Activated effector memory CD4-positive, alpha-beta T cell treated with Interleukin-2 at 50 U/mL for 16 hours (primary cell): ENCODE measurements at places on chromosomes 3 and 15.

GRCh38 chr3:50132421-50133282, 22.5 kb upstream of the SEMA3F start:
- DNase-seq, result no peak

DNA sequence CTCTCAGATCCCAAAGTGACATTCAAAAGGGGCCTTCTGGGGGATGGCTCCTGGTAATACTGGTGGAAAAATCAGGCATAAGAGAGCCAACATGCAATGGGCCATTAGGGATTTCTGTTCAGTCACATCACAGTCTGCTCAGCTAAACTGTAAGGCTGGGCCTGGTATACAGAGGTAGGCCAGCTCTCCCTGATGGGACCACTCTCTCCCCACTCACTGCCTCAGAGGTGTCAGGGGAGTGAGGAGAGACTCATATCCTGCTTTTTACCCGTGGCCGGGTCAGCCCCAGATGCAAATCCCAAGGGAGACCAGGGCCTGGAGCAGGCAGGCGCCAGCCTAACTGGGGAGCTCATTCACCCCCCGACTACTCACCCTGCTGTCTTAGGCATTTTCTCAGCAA, 48.1 kb upstream of the TPM1 start:
- DNase-seq, result no peak

- no peak for DNase-seq
These were observed 109.6 kb downstream of the FHIT start for GRCh38 chr3:61141697-61142096.

DNA sequence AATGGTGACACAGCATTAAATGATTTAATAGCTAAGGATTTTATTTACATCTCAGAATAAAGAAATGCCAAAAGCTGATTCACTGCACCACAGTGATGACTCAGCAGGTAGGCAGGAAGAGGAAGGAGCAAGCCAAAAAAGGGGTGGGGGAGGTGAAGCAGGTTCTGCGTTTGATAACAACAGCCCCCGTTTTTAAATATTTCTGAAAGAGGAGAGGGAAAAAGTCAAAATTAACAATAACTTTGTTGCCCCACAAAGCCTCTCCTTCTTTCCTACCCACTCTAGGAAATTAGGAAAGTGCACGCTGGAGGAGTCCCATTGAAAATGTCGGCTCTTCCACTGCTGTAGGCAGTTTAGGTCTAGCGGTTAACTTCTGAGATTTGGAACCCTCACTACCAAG, 9.9 kb upstream of the CCDC54 start:
- no peak for DNase-seq

DNA sequence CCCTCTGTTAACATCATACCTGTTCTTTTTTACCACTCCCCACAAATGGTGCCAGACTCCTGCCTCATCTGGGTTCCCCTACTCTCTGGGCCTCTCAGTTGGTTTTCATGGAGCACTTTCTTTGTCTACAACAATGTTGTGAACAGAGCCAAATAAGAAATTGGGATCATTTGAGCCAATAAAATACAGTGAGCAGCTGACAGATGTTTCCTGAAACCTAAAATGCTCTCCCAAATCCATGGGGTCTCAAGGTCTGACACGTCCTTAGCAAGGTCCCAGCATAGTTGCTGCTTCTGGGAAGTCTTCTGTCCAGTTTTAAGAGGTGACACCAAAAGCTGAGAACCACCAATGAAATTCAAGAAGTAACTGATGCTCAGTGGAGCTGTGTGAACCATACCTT, 1.7 kb downstream of the NMNAT3 start:
- DNase-seq, result no peak

DNA sequence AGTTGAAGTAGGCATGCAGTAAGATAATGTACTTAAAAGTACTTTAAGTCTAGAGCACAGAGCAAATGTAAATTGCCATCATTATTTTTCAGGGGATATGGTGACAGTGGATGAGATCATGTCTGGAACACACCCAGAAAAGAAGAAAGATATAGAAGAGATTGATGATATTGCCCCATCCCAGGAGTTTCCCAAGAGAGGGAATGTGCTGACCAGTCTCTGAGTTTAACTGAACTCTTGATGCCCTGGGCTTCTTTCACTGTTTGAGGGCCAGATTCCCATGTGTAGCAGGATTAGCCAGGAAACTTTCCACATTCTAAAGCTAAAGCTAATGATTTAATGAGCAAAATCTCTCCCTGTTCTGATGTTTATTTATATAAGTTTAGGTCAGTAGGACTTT, 366.8 kb upstream of the UMPS start:
- no peak for DNase-seq

GRCh38 chr3:47781685-47782445, at the start of gene SMARCC1:
SMARCC1 (minus strand) TSS chr3:47781893; CDS start chr3:47781797, 96 bp downstream.
- peak; percentile 95 for DNase-seq

GRCh38 chr3:61053781-61054496, 197.3 kb downstream of the FHIT start:
- DNase-seq, result no peak

DNA sequence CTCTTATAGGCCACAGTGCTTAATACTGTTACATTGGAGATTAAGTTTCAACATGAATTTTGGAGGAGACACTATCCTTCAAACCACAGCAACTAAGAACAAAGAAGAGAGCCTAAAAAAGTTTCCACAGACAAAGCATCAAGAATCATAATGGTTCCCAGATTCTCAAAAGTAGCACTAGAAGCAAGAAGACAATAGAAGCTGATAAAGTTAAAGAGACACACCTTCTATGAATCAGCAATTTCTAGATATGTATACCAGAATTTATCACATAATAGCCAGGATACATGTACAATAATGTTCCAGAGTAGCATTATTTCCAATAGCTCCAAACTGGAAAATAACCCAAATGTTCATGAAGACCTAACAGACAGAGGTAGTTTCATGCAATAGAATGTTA, 12.2 kb downstream of the NKIRAS1 start:
- no peak for DNase-seq

GRCh38 chr3:187445356-187445755, 77.2 kb downstream of the RTP4 start:
- no peak for DNase-seq

DNA sequence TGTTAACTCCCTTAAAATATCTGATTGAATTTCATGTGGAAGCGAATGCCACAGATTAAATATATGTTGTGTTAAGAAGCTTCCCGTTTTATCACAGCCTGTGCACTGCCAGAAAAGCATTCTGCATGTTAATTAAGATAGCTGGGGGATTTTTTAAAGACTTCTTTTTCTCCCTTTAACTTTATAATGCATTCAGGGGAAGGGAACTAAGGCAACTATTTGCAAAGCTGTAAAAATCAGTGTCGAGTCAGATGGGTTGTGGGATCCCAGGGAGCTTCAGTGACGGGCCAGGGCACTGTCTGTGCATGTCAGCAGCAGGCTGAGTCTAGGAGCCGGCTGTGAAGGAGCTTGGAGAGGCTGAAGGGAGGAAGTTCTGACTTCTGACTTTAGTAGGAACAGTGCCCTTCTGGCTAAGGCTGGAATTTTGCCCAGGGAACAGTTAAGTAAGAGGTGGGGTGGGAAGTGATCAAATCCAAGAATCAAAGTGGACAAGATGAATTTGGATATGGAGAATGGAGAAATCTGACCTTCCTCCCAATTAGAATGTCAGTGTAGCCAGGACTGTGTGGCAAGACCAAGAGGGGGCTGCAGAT, 77.7 kb downstream of the ABHD5 start:
- no peak for DNase-seq

- DNase-seq, result no peak
These were observed 54.9 kb upstream of the CCR2 start for GRCh38 chr3:46298871-46299607.

DNA sequence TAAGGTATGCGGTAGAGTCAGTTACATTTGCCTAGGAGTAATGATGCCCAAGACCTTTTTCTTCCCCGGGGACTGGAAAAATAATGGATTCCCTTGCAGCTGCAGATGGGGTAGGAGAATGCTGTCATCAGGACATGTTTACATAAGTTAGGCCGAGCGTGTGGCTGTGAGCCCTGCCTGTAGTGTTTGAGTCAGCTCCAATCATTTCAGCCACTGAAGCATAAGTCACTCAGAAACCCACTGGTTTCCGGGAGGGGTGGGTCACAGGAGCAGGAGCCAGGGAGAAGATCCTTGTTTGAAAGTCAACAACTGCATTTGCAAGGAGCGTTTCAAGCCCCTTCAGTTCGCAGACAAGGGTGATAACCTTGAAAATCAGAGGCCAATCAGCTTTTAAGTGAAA, 562.3 kb downstream of the MCTP2 start:
- no peak for DNase-seq

DNA sequence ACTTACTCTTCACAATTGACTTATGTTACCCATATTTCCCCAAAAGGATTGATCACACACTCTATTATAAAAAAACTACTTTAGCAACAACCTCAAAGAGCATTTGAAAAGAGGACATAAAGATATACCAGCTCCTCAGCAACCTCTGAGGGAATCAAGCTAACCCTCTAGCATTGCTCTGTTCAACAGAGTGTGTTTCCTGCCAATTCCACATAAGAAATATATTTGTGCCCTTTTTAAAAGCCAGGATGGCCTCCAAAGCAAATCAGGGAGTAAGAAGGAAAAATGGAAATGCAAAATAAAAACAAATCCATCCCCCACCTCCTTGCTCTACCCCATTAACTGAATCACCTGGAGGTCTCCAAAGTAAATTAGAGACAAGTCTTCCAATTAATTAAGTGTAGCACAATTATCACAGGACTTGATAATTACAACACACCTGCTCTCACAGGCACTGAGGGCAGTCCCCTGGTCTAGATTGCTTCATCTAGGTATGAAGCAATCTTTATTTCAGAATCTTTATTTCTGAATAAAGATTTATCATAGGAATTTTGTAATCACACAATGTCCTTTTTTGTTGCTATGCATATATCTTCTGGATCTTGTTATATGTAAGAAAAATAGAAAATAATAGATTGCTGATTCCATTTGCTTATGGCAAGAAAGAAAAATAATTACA, 34.8 kb downstream of the GPR176 start:
- DNase-seq, result no peak

GRCh38 chr15:36358094-36358493, 221.3 kb upstream of the CDIN1 start:
- DNase-seq, result no peak

- no peak for DNase-seq
These were observed 111.8 kb upstream of the LYSMD4 start for GRCh38 chr15:99845009-99845408.

GRCh38 chr15:67792250-67792942, 32.9 kb upstream of the SKOR1 start:
- DNase-seq, result no peak

- DNase-seq, result no peak
These were observed 553.1 kb upstream of the PPP2R3A start for GRCh38 chr3:135412475-135412874.

GRCh38 chr3:52123106-52123725, 31.0 kb downstream of the POC1A start:
- DNase-seq, result peak; percentile 64

DNA sequence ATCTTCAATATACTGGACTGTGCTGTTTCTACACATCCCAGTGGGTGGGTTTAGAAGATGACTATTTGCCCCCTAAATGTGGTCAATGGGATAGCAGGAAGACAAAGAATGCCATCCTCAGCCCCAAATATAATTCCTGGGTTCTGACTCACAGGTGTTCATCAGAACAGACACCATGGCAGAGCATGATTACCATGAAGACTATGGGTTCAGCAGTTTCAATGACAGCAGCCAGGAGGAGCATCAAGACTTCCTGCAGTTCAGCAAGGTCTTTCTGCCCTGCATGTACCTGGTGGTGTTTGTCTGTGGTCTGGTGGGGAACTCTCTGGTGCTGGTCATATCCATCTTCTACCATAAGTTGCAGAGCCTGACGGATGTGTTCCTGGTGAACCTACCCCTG, 3.0 kb downstream of the CXCR6 start:
- no peak for DNase-seq

GRCh38 chr3:173025941-173026340, 115.1 kb downstream of the SPATA16 start:
- DNase-seq, result no peak

DNA sequence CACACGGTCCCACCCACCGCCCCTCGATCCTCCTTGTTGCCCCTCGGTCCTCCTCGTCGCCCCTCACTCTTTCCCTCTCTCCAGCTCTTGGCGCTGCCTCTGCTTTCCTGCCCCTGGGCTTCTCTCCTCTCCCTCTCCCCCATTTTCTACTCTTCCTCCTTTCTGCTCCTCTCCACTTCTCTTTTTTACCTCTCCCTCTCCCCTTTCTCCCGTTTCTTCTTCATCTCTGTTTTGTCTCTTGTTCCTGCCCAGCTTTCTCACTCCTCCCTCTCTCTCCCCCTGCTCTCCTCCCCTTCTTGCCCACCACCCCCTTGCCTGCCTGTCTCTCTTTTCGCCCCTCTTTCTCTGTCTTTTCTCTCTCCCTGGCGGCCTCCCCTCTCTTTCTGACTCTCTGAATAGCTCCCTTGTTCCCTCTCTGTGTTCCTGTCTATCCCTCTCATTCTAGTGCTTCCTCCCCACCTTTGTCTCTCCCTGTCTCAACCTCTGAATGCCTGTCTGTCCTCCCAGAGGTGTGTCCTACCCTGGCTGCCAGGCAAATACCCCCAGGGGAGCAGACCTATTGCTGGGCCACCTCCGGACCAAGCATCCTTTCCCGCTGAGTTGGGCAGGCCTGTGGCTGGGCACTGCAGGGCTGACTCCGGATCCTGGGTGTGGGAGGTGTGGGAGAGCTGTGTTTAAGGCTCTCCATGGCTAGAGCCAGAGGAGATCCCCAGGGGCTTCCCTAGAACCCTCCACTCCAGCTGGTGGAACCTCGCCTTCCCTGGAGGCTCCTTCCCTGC, 41.0 kb downstream of the EPHB3 start:
- DNase-seq, result no peak

DNA sequence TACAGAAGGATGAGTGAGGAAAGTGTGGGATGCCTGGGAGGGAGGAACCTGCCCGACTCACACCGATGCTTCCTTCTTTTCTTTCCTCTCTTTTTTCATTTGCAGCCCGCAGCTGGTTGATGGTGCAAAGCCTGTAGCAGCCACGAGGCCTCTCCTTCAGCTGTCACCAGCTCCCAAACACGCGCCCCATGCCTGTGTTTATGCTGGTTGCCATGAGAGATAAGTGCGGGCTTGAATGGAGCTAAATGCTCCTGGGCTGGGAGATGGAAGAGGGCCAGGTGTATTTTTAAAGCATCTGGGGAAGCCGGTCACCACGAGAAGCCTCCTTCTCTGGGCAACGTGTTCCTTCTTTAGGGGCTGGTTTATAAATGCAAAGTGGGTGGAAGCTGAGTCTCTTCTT, 9.3 kb downstream of the COLQ start:
- no peak for DNase-seq

GRCh38 chr15:75921732-75922703, 18.3 kb downstream of the FBXO22 start:
- DNase-seq, result no peak
